Naive thymus-derived CD8-positive, alpha-beta T cell (primary cell): ENCODE measurements at places on chromosomes 7 and 10.
A peak's percentile ranks its signal among the peaks of the same experiment; 100 is the strongest.

DNA sequence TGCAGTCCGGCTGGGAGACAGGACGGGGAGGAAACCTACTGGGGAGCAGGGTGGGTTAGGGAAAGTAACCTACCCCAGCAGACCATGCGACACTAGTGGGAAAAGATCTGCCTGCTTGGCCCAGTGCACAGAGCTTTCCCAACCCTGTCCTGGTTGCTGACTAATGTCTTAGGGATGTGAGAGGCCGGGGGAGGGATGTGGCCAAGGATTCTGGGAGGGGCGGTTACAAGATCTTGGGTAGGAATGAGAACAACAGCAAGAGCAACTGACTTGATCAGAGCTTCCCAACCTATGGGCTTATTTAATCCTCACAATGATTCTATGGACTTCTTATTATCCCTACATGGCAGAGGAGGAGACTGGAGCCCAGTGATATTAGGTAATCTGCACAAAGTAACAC, 24.0 kb upstream of the EIF5AL1 start:
- no peaks in the 10 kb centered on the region for H3K36me3 ChIP-seq
- peaks cover 2% of the 10 kb centered on the region for H3K4me1 ChIP-seq
- no peaks in the 10 kb centered on the region for H3K27me3 ChIP-seq
- no peak for DNase-seq

GRCh38 chr10:91891125-91892001, 17.9 kb downstream of the FGFBP3 start:
- no peak overlapping the region for H3K27ac ChIP-seq
- peaks cover 9% of the 10 kb centered on the region for H3K27me3 ChIP-seq
- H3K4me1 ChIP-seq, result peaks cover 5% of the 10 kb centered on the region
- no peak for DNase-seq
- H3K4me3 ChIP-seq, result no peak overlapping the region

- no peaks in the 10 kb centered on the region for H3K36me3 ChIP-seq
- H3K4me1 ChIP-seq, result peaks cover 6% of the 10 kb centered on the region
- DNase-seq, result no peak
- H3K4me3 ChIP-seq, result no peak overlapping the region
Observed at GRCh38 chr10:71429929-71430328, 33.2 kb downstream of the CDH23 start.

GRCh38 chr7:148242294-148242821, 348.2 kb upstream of the C7orf33 start:
- no peak for DNase-seq
- peaks cover 5% of the 10 kb centered on the region for H3K4me1 ChIP-seq
- no peak overlapping the region for H3K4me3 ChIP-seq
- no peaks in the 10 kb centered on the region for H3K36me3 ChIP-seq
- peaks cover 61% of the 10 kb centered on the region for H3K27me3 ChIP-seq
- no peak overlapping the region for H3K27ac ChIP-seq

DNA sequence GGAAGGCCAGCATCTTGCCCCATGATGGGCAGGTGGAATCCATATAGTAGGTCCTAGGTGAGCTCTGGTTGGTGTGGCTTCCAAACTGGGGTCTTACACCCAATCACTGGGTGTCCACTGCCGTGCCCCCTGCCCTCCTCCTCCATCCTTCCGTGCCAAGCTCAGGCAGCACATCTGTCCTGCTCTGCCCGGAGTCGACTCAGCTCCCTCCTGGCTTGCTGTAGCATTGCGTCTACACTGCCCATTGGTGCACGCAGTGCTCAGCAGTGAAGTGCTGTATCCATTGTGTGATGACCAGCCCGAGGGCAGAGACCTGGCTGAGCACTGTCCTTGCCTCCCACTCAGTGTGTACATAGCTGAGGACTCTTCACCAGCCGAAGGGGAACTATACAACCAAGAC, 148.4 kb downstream of the ADAM12 start:
- peaks cover 2% of the 10 kb centered on the region for H3K27me3 ChIP-seq
- no peaks in the 10 kb centered on the region for H3K36me3 ChIP-seq
- H3K4me3 ChIP-seq, result no peak overlapping the region
- no peak overlapping the region for H3K27ac ChIP-seq
- DNase-seq, result no peak
- H3K4me1 ChIP-seq, result no peaks in the 10 kb centered on the region

- no peak for DNase-seq
- H3K27ac ChIP-seq, result peak overlapping the region; percentile 20
- peaks cover 78% of the 10 kb centered on the region for H3K36me3 ChIP-seq
Observed at GRCh38 chr10:46239993-46240683, 46.7 kb upstream of the ANTXRL start.

DNA sequence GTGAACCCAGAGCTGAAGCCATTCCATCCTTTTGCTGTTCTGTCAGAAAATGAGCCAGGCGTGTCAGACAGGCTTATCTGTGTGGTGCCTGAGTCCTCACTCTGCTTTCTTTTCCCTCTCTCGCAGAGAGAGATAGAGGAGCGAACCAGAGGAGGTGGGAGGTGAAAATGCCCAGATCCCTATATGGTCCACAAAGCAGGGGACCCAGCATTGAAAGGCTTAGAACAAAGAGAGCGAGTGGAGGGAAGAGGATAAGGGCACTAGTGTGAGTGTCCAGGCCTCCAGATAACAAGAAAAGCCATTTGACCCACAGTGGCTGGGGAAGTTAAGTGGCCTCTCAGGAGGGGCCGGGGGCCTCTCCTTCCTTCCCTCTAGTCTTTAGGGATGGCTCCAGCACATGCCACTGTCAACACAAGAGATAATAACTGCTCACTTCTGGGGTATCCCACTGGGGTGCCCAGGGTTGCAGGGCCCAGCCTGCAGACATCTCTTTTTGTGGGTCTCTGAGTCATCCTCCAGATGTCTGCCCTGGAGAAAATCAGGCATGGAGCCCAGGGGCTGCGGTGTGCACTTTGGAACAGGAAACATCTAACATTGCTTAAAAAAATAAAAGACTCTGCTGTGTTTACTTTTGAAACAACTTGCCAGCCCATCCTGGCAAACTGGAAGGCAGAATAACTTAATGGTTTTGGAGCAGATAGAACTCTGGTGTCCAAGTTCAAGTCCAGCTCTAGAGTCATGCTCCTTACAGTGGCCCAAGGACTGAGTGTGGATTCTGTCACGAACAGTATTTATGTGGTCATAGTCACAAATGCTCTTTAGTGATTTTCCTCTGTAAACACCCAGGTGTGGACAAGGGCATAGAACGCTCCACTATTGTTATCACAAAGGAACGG, 189.5 kb downstream of the CXCL12 start:
- H3K4me1 ChIP-seq, result no peaks in the 10 kb centered on the region
- H3K27me3 ChIP-seq, result peaks cover 1% of the 10 kb centered on the region
- no peaks in the 10 kb centered on the region for H3K36me3 ChIP-seq
- no peak for DNase-seq
- H3K27ac ChIP-seq, result no peak overlapping the region
- H3K4me3 ChIP-seq, result no peak overlapping the region

- peaks cover 10% of the 10 kb centered on the region for H3K27me3 ChIP-seq
Observed at GRCh38 chr10:78645169-78645686, 423.5 kb upstream of the ZMIZ1 start.

DNA sequence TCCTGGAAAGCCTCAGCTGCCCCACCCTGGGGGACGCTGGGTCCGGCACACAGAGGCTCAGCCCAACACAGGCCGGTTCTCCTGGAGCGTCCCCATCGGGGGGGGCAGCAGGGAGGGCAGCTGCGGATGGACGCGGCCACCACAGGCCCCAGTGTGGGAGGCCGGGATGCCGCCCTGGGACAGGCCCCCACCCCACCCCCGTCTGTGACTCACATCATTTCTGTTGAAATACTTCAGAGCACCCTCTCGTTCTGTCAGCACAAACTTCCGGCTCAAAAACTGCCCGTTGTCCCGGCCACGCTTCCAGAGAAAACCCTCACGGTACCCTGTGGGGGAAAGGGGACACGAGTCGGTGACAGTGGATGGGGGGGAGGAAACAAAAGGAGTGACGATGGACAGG, 28.5 kb downstream of the GET4 start:
- no peak for DNase-seq
- no peak overlapping the region for H3K27ac ChIP-seq
- H3K36me3 ChIP-seq, result peaks cover 4% of the 10 kb centered on the region
- H3K4me3 ChIP-seq, result no peak overlapping the region
- peaks cover 3% of the 10 kb centered on the region for H3K4me1 ChIP-seq

DNA sequence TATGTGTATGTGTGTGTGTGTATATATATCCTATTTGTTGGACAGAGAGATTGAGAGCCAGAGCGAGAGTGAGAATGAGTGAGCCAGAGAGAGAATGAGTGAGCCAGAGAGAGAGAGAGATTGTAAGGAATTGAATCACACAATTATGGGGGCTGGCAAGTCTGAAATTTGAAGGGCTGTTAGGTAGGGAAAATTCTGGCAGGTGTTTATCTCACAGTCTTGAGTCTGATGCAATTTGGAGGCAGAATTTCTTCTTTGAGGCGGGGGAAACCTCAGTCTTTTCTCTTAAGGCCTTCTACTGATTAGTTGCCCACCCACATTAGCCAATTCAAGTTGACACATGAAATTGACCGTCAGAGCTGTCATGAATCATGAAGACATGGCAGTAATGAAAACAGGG, 41.0 kb upstream of the WASL start:
- no peak for DNase-seq
- no peak overlapping the region for H3K27ac ChIP-seq
- H3K27me3 ChIP-seq, result peaks cover 4% of the 10 kb centered on the region
- H3K4me1 ChIP-seq, result no peaks in the 10 kb centered on the region
